ENCODE measurements at places on chromosomes 1 and 21. TPM values are rescaled to one million over a fixed set of nuclear protein-coding genes. Genes with fewer than 3 reads are reported as not detected.
A peak's percentile ranks its signal among the peaks of the same experiment; 100 is the strongest.

GRCh38 chr21:41396558-41397075 lies 29.4 kb upstream of the MX1 start:
- H3K27ac ChIP-seq, result no peak overlapping the region
- DNase-seq, result no peak
- no peaks in the 10 kb centered on the region for H3K36me3 ChIP-seq
- no peaks in the 10 kb centered on the region for H3K4me1 ChIP-seq
- H3K4me3 ChIP-seq, result no peak overlapping the region

- H3K4me1 ChIP-seq, result peaks cover 4% of the 10 kb centered on the region
- no peak for DNase-seq
- no peaks in the 10 kb centered on the region for H3K27me3 ChIP-seq
- no peak overlapping the region for H3K27ac ChIP-seq
- H3K4me3 ChIP-seq, result no peak overlapping the region
- no peaks in the 10 kb centered on the region for H3K36me3 ChIP-seq
Observed at GRCh38 chr1:115980998-115981993, 5.0 kb downstream of the SLC22A15 start.

The KCNN3 gene
- polyA plus RNA-seq, result 0.68 TPM

- H3K36me3 ChIP-seq, result no peaks in the 10 kb centered on the region
- no peaks in the 10 kb centered on the region for H3K27me3 ChIP-seq
- no peak for DNase-seq
- no peak overlapping the region for H3K4me3 ChIP-seq
- no peak overlapping the region for H3K27ac ChIP-seq
Observed at GRCh38 chr1:200969726-200970561, 53.6 kb downstream of the KIF21B start.

The DPYD gene
- 16.2 TPM for polyA plus RNA-seq

GRCh38 chr1:99768524-99769245 lies 2.2 kb upstream of the FRRS1 start:
- no peaks in the 10 kb centered on the region for H3K27me3 ChIP-seq
- no peak for DNase-seq
- H3K4me1 ChIP-seq, result peaks cover 6% of the 10 kb centered on the region

DNA sequence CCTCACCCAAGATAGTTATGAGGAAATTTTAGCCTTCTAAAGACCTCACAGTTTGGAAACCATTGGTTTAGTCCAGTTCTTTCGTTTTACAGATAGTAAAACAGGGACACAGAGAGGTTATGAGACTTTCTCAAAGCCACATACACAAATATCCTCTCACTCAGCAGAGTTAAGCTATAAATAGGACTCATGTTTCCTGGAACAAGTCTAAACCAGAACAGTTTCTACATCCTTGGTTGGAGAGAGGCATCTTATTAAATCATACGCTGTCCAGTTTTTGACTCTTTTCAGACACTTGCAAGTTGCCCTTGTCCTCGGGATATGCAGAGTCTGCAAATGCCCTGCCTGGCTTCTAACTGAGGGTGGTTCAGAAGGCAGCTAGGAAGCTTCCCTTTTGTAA lies 462.1 kb upstream of the DEPDC1 start:
- H3K36me3 ChIP-seq, result no peaks in the 10 kb centered on the region
- H3K27me3 ChIP-seq, result no peaks in the 10 kb centered on the region
- H3K4me3 ChIP-seq, result no peak overlapping the region
- no peaks in the 10 kb centered on the region for H3K4me1 ChIP-seq
- H3K27ac ChIP-seq, result no peak overlapping the region

GRCh38 chr1:10502206-10502605 lies 27.5 kb downstream of the PEX14 start:
- peaks cover 13% of the 10 kb centered on the region for H3K4me1 ChIP-seq
- no peak overlapping the region for H3K27ac ChIP-seq
- DNase-seq, result no peak
- H3K36me3 ChIP-seq, result no peaks in the 10 kb centered on the region

- peaks cover 5% of the 10 kb centered on the region for H3K4me1 ChIP-seq
- H3K36me3 ChIP-seq, result no peaks in the 10 kb centered on the region
- peak overlapping the region; percentile 89 for H3K27ac ChIP-seq
- no peaks in the 10 kb centered on the region for H3K27me3 ChIP-seq
- DNase-seq, result no peak
Observed at GRCh38 chr1:160206036-160206389, 829 bp downstream of the PEA15 start.

DNA sequence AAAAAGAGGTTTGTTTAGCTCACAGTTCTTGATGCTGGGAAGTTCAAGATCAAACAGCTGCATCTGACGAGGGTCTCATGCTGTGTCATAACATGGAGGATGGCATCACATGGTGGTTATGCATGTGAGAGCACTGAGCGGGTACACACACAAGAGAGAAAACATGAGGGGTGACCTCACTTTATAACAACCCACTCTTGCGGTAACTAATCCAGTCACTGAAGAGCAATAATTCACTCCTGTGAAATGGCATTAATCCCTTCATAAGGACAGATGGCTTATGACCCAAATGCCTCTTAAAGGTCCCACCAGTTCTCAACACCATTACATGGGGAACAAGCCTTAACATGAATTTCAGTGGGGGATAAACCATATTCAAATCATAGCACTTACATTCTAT lies 23.2 kb upstream of the CHIT1 start:
- H3K27me3 ChIP-seq, result no peaks in the 10 kb centered on the region
- H3K36me3 ChIP-seq, result no peaks in the 10 kb centered on the region
- H3K27ac ChIP-seq, result no peak overlapping the region
- no peak overlapping the region for H3K4me3 ChIP-seq
- no peaks in the 10 kb centered on the region for H3K4me1 ChIP-seq
- no peak for DNase-seq

DNA sequence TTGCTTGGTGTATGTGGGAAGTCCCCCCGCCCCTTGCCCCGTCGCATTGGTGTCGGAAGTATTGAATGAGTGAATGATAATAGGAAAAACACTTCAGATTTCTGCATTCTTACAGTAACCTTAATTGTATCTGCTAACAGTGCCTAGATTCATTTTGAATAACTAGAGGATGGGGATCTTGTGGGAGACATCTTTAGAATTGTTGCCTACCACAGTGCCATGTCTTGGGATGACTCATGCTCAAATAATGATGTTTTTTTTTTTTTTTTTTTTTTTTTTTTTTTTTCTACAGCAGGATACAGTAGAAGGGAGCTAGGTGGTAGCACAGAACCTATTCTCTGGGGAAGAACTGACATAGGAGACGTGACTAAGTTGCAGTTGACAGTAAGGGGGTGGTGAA lies 237.9 kb downstream of the USP25 start:
- H3K4me3 ChIP-seq, result no peak overlapping the region
- H3K4me1 ChIP-seq, result no peaks in the 10 kb centered on the region
- H3K27me3 ChIP-seq, result no peaks in the 10 kb centered on the region
- no peak for DNase-seq
- H3K27ac ChIP-seq, result no peak overlapping the region

The HSD11B1 gene
- 488 TPM for polyA plus RNA-seq

The TACSTD2 gene
- 0.93 TPM for polyA plus RNA-seq

The NUAK2 gene
- 2.4 TPM for polyA plus RNA-seq

The GJA8 gene
- polyA plus RNA-seq, result not detected

The CASQ2 gene
- polyA plus RNA-seq, result 0.33 TPM
